ENCODE measurements at places on chromosomes 4 and X.

- no peak for DNase-seq
Observed at GRCh38 chr4:105896461-105896942, 1.2 kb downstream of the NPNT start.

- DNase-seq = no peak
Observed at GRCh38 chrX:111095974-111096895, at the start of gene PAK3. PAK3 (plus strand) TSS chrX:111096191; CDS start chrX:111123104, 26,913 bp downstream.

GRCh38 chr4:106830879-106831278, 205.2 kb downstream of the DKK2 start:
- no peak for DNase-seq

- no peak for DNase-seq
Observed at GRCh38 chr4:65667506-65668041, 2.7 kb downstream of the EPHA5 start.

- no peak for DNase-seq
Observed at GRCh38 chr4:41366911-41367517, 110.3 kb downstream of the UCHL1 start.

GRCh38 chr4:168711197-168712140, 214.6 kb downstream of the PALLD start:
- no peak for DNase-seq

DNA sequence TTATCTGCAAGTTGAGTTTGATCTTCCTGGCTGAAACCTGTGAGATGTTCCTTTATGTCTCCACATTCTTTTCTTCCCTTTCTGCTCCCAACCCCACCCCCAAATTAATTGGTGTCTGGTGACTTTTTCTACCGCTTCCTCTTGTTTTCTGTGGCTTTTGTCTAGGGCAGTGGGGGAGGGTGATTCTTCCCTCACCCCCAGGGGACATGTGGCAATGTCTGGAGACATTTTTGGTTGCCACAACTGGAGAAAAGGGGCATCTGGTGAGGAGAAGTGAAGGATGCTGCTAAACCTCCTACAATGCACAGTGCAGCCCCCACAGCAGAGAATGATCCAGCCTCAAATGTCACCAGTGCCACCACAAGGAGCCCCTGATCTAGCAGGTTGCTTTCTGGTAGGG, 152.9 kb downstream of the NHS start:
- no peak for DNase-seq
